ENCODE measurements at places on chromosomes 6 and 20.

GRCh38 chr20:46621492-46621891 is 29.8 kb downstream of the SLC13A3 start:
- no peak for DNase-seq

DNA sequence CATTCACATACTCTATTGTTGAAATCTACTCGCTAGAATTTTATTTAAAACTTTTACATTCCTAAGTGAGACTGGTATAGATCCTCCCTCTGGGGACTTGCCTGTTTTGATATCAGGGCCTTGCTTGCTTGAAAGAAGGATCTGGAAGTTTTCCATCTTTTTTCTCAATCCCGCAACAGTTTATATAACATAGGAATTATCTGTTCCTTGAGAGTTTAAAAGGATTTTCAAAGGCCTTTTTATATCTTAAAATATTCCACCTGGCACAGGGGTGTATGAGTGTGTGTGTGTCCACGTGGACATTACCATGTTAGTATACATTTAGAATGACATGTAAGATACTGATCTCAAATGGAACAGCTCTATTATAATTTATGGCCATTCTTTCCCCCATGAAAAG is 96.3 kb downstream of the TRERF1 start:
- DNase-seq: no peak

GRCh38 chr6:135281227-135281626 is 100.1 kb downstream of the MYB start:
- no peak for DNase-seq

DNA sequence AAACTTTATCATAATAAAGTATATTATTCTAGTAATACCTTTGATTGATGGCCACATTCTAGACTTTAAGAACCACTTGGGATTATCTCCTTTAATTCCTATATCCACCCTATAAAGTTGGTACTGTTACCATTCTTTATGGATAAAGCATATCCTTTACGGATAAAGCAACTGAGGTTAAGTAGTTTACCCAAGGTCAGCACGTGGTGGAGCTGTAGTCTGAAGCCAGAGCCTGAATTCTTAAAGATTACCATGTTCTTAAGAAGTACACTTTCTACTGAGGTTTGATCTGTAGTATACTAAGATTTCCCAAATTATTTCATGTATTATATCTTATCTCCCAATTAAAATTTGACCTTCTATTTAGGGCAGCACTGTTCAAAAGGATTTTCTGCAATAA is 3.0 kb upstream of the NCOA7 start:
- no peak for DNase-seq

DNA sequence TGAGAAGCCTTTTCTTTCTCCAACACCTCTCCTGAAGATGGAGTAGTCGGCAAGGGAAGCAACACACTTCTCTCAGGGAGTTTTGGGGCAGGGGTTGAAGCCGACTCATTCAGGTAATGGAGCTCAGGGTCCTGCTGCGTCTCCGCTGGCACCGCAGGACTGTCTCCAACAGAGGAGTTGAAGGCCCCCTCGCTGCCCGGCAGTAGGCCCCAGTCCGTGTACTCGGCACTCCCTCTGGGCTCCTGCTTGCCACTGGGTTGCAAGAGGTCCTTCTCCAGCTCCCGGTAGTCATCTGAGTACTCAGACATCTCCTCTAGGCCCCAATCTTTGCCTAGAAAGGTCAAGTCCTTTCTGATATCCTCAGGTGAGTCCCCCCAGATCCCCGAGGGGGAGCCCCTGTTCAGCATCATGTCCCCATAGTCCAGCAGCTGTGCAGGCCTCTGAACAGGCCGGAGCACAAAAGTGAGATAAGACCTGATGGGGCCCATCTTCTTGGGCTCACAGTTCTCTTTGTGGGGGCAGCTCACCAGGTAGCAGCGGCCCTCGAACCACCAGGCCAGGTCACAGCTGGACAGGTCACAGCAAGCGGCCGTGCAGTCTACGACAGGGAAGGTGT is 50.0 kb downstream of the KIAA0319 start:
- no peak for DNase-seq

GRCh38 chr6:6005051-6006005 is 1.4 kb downstream of the NRN1 start:
- no peak for DNase-seq

- DNase-seq: no peak
Measured at GRCh38 chr20:17664025-17664633, 17.9 kb downstream of the RRBP1 start.

DNA sequence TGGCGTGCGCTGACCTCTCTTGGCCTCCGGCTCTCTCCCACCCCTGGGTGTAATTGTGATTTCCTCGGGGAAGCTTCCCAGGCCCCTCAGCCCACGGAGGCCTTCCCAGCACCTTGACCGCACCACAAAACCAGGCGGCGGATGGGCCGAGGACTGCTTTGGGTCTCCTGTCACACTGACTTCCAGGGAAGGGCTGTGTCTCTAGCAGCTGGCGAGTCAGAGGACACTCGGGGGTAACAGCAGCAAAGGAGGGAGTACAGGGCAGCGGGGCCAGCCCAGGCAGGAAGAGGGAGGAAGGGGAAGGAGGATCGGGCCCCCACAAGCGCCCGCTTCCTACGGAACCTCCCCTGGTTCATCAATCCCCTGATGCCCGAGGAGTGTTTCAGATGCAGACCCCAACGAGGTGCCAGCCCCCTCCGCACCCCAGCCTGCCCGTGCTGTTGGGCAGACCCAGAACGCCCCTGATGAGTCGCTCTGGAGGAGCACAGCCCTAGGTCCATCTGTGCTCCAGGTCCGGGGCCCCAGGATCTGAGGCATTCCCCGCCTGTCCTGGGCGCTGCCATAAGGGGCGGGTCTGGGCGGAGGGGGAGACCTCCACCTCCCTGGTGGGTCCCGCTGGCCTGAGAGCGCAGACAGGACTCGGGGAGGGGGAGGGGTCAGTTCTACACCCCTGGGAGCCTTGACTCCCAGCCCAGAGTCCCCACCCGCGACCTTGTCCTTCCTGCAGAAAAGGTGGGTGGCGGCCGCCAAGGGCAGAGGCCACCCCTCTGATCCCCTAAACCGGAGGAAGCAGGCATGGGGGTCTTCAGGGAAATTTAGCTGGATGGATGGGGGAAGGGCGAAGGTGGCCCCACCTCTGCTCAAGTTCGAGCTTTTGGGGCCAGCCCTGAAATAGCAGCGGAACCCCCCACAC is 956 bp downstream of the CHRNA4 start:
- DNase-seq: no peak

DNA sequence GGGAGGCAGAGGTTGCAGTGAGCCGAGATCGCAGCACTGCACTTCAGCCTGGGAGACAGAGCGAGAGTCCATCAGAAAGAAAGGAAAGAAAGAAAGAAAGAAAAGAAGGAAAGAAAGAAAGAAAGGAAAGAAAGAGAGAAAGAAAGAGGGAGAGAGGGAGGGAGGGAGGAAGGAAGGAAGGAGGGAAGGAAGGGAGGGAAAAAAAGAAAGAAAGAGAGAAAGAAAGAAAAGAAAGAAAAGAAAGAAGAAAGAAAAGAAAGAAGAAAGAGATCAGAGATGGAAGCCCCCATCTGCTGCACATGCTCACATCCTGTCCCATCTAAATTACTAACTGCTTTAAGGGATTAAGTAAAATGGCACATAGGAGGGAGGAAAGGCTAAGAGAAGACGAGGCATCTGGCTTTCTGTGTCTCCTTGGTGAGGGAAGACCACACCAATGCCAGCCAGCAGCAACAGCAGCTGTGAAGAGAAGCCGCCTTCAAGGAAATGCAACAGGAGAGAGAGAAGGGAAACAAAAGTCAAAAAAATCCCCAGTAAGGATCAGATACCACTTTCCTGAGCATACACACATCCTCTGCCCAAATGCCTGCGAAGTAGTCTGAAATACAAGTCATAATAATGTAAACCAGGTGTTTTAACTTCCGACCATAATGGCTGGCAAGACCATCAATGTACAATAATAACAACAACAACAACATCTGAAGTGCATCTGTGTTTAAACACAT is 300.2 kb upstream of the JARID2 start:
- DNase-seq: no peak

- DNase-seq: no peak
Measured at GRCh38 chr20:32368925-32369324, 10.8 kb downstream of the ASXL1 start.

GRCh38 chr6:39820553-39820952 is 28.4 kb downstream of the DAAM2 start:
- no peak for DNase-seq

DNA sequence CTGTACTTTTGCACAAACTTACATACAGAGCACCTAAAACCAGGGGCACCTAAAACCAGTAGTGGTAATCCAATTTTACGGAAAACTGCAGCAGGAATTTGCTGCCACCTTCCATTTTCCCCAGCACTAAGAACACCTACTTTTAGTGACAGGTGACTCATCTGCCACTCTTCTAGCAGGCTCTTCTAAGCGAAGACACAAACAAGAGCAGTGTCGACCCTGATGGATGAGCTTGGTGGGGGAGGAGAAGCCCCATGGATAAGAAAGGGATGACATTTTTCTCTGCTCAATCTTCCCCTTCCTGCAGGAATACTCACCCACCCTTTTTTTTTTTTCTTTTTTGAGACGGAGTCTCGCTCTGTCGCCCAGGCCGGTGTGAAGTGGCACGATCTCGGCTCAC is 116.9 kb downstream of the GMPR start:
- DNase-seq: no peak

DNA sequence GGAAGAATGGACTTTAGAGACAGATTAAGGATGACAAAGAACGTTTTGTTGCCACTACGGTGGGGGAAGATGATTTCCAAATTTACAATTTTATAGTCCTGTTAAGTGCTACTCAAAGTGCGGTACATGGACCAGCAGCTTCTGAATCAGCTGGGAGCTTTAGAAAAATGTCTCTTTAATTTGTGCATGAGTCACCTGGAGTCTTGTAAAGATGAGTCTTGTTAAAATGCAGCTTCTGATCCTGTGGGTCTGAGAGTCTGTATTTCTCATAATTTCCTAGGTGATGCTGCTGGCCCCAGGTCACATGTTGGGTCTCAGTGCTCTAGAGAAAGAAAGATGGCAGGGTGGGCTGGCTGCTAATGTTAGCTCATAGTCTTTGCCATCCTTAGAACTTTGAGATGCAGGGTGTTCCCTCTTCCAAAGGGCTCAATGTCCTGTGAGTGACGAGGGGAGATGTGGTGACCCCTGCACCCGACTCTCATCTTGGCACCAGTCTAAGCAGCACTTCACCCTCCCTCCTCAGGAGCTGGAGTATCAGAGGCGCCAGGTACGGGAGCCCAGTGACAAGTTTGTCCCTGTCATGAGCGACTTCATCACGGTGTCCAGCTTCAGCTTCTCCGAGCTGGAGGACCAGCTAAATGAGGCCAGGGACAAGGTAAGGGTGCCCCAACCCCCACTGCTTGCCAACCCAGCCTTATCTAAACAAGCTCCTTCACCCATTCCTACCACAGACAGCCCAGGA is 34.5 kb downstream of the MOCS1 start:
- DNase-seq: no peak
